ENCODE measurements at places on chromosomes 3 and 15. TPM values are rescaled to one million over a fixed set of nuclear protein-coding genes. Genes with fewer than 3 reads are reported as not detected.

The ATP1B3 gene
- 167 TPM for polyA plus RNA-seq

The ST3GAL6 gene
- polyA plus RNA-seq = 24.9 TPM

DNA sequence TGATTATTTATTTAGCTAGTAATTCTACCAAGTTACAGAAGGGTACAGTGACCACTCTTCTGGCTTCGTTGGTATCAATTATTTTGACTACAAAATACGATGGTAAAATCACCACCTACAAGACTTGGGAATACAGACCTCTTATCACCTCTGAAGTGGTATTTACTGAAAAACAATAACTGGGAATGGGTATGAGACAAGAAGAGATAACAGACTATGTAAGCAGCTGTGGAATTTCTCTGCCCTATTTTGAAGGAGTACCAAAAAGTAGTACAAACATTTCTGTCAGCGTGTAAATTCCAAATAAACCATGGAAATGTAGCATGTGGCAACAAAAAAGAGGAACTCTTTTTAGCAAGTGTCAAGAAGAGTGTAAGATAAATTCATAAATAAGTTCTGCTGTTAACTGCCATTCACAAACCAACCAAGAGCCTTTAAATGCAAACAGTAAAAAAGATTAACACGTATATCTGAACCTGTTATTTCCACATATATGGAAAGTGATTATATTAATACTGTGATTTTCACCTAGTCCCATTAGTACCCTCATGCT lies 77.0 kb upstream of the SLC12A8 start:
- no peak for DNase-seq

- DNase-seq = no peak
Observed at GRCh38 chr3:114480442-114480841, 186.6 kb downstream of the TIGIT start.

GRCh38 chr3:140742116-140742515 lies 64.3 kb downstream of the TRIM42 start:
- DNase-seq = no peak

- no peak for DNase-seq
Observed at GRCh38 chr3:105253225-105253624, 113.5 kb upstream of the ALCAM start.

The SCN11A gene
- polyA plus RNA-seq = 0.27 TPM

DNA sequence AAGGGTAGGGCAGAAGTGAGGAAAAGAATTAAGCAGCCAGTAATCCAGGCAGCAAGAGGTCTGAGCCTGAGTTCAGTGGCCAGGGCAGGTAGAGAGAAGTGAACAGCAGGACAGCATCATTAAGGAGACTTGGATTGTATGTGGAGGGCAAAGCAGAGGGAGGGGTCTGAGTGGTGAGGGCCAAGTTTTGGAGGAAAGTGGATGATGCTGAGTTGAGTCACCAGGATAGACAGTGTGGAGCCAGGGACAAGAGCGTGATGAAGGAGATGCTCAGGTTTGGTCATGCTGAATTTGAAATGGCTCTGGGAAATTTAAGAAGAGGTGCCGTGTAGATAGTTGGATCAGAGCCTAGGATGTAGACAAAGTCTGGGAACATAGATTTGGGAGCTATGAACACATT lies 93.1 kb downstream of the ARHGEF26 start:
- no peak for DNase-seq

GRCh38 chr15:95635666-95636065 lies 694.8 kb upstream of the NR2F2 start:
- DNase-seq = no peak

DNA sequence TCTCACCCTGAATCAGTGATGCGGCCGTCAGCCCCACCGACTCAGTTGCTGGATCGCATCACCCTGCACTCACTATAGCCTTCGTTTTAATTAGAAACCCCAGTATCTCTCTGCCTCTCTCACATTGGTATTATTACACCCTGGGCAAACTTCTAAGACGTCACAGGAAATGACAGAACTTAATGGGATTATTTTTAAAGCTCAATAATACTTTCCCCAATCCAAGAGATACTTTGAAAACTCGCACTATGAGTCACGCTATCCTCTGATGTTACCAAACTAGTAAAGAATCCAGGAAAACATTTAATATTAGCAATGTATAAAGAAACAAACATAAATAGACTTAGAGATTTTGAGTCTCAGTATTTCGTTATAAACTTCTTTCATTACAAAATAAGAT lies 36.6 kb downstream of the RUBCN start:
- no peak for DNase-seq

DNA sequence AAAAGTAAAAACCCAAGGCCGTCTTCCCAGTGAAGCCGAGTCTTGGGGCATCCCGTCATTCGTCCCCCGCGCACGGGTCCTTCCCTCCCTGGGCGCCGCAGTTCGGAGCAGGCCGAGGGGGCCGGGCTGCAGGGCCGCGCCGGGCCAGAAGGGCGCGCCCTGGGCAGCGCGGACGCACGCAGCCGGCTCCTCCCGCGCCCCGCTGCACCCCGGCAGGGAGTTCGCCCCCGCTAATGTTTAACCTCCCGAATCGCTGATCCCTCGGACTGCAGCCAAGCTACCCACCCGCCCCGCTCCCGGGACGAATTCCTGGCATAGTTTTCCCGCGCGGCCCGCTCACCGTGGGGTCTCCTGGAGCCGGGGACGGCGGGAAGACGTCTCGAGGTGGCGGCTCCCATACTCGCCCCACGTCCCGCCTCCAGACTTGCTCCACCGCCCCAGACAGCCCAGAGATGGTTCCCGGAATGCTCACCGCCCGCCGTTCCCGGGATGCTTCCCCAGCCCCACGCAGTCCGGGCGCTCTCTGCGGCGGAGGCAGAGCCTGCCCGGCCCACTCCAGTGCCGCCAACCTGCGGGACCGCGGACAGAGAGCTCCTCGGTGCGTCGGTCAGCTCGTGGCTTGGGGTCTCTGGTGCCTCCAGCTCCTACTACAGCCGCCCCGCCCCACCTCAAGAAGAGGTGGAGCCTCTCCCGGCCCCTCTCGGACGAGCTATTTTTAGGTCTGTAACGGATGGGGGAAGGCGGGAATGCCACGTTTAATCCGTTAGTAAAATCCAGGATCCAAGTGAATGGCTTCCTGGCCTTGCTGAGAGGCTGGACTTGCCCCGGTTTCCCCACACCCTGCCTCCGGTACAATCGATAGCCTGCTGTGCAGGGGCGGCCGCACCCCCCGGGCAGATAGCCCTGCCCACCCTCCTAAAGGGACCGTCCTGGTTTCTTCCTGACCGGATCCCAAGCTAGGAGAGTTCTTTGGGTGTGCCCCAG lies at the start of gene DZIP1L:
Gene DZIP1L, minus strand, starts transcription at position 621 of the 984 bp plus-strand sequence. CDS start 11,637 bp downstream, outside the sequence.
- DNase-seq = peak; percentile 61

The C15orf39 gene
- 5.6 TPM for polyA plus RNA-seq

The MST1 gene
- polyA plus RNA-seq = 241 TPM

- DNase-seq = peak; percentile 43
Observed at GRCh38 chr15:76057332-76058000, 2.3 kb upstream of the TMEM266 start.

GRCh38 chr3:39398700-39399099 lies 7.8 kb upstream of the RPSA start:
- DNase-seq = no peak

DNA sequence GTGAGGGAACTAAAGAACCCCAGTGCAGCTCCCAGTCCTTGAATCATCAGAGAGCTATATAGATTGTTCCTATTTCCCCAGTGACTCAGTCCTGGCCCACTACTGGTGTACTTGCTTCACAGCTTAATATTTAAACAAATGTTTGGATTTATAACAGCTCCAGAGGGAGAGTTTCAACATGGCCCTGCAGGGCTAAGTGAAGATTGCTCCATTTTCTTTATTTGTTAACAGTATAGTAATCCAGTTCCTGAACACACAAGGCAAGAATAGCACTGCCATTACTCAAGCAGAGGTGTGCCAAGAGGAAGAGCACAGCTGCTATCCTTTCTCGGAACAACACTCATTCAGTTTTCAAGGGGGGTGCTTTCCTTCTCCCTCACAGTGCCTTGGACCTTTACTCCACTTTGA lies 6.5 kb downstream of the SQOR start:
- no peak for DNase-seq

The RASGRP1 gene
- polyA plus RNA-seq = 0.42 TPM

DNA sequence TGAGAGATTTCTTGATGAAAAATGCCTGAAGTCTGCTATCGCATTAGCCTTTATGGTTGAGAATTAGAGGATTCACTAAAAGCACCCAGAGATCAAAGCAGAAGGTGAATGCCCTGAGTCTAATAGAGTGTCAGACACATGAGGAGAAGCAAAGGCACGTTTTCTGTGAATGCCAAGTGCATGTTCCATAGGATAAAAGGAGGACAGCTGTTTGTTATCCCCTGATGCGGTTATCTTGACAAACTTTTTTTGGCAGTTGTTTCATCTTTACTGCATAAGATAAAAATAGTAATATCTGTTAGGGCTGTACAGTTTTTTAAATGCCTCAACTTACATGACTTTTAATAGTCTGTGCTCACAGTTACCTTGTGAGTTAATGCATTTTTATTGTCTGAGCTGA lies 65.3 kb upstream of the CD96 start:
- no peak for DNase-seq

The UBL7 gene
- polyA plus RNA-seq = 46.1 TPM

The OCA2 gene
- polyA plus RNA-seq = 0.13 TPM

GRCh38 chr3:14691719-14692118 lies 16.8 kb downstream of the C3orf20 start:
- DNase-seq = no peak

The SH2D7 gene
- not detected for polyA plus RNA-seq

DNA sequence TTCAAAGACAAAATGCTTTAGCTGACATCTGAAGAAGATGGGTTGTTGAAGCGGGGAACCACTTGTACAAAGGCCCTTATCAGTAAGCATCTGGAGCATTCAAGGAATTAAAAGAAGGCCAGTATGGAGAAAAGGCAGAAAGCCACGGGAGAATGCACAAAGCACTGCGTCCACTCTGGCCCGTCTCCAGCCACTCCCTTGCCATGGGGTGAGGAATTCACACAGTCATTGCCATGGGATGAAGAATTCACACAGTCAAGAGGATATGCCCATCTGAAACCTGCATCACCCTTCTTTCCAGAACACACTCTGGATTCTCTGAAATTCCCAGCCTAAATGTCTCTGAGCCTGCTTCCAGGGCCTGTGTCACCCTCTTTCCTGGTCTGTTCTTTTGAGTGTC lies 26.7 kb upstream of the STAG1 start:
- no peak for DNase-seq

DNA sequence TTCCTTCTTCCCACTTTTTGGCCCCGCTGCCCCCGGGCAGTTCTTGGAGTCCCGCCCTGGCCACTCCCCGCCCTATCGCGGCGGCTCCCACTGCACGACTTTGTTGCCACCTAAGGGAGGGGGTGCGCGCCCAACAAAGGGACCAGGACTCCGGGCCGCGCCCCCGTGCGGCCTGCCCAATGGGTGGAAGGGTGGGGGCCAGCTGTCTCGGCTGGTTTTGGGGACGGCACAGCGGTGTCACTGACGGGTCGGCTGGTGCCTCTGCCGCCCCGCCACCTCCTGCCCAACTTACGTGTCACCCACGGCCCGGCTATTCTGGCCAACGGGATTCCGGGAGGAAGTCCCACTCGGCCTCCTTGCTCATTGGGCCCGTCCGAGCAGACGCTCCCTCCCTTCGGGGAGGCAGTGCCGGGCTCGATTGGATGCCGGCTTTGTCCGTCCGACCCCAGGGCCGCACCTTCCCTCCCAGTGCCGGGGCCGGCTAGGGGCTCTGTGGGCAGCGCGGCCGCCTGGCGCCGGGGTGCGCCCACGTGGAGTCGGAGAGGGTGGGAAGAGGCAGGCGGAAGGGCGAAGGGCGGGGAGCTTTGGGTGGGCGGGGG lies at the start of gene GOLIM4:
Gene GOLIM4, minus strand, starts transcription at position 314 of the 599 bp plus-strand sequence. CDS start 639 bp downstream, outside the sequence.
- peak; percentile 97 for DNase-seq

DNA sequence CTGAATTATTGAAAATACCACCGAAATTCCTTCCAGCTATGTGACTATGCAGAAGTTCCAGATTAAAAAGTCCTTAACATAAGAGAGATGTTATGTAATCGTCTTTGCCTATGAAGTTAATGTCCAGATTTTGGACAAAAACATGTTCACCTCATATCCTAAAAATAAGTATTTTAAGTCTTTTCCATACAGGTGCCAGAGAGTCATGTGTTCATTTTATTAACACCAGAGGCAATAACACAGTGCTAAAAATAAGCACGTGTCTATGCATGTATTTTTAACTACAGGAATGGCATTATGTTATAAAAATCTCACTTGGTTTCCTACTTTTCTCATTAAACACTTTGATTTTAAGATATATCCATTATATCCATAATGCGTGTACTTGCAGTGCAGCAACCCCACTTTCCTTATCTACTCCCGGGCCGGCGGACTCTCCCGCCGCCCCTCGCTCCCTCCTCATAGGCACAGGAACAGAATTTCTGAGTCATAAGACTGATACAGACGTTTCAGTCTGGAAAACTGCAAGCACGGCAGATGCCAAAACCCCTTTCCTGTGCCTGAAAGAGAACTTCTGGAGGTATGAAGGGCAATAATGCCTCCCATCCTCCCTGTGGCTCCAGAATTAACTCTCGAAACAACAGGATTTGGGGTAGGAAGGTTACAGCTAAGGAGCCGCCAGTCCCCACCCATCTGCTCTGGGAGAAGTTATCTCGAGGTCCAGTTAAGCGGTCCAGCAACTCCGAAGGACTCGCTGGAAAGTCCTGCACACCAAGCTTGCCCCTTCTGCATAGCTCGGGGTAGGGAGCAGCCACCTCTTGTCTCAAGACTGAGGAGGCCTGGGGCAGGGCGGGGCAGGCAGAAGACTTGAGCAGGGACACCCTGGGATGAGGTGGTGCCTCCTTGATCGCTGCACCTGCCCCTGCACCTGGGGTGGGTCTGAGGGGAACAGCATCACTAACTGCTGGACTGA lies 22.3 kb upstream of the PSTPIP1 start:
- DNase-seq = peak; percentile 73

DNA sequence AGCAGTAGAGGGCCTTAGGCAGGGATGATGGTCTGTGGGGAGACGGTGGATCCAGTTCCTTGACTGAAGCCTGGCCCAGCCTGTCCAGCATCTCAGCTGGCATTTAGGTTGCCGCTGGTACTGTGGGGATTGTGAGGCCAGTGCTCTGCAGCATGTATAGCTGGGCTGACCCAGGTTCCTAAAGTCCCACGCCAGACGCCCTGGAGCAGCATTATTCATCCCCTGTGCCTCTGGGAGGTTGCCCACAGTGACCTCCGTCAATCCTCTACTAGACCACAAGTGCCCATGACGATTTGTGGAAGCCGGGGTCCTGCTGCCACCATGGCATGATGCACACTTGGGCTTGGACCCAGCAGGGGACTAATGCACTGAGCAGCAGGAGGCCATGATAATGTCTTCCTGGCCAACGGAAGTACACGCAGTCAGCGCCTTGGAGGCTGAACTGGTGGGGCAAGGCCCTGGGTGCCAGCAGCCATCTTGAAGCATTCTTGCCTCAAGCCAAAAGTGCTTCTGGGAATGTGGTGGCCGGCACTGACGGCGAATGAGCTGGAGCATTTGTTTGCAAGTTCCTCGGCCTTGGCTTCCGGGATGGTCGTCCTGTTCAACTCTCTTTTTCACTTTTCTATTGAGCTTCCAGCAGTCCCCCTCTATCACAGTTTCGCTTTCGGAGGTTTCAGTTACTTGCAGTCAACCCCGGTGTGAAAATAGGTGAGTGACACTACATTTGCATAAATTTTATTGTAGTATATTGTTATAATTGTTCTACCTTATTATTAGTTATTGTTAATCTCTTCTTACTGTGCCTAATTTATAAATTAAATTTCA lies 949.4 kb downstream of the ROBO1 start:
- no peak for DNase-seq

- DNase-seq = peak; percentile 85
Observed at GRCh38 chr15:58440158-58440910, 8.5 kb downstream of the LIPC start.
